Midbrain (tissue), 1 donor: ENCODE measurements at places on chromosomes 7 and 10.

- DNase-seq = peak; percentile 14
Observed at GRCh38 chr10:121541450-121542120, 56.7 kb downstream of the FGFR2 start.

- DNase-seq = no peak
Observed at GRCh38 chr10:71038921-71039320, 150.6 kb upstream of the PCBD1 start.

DNA sequence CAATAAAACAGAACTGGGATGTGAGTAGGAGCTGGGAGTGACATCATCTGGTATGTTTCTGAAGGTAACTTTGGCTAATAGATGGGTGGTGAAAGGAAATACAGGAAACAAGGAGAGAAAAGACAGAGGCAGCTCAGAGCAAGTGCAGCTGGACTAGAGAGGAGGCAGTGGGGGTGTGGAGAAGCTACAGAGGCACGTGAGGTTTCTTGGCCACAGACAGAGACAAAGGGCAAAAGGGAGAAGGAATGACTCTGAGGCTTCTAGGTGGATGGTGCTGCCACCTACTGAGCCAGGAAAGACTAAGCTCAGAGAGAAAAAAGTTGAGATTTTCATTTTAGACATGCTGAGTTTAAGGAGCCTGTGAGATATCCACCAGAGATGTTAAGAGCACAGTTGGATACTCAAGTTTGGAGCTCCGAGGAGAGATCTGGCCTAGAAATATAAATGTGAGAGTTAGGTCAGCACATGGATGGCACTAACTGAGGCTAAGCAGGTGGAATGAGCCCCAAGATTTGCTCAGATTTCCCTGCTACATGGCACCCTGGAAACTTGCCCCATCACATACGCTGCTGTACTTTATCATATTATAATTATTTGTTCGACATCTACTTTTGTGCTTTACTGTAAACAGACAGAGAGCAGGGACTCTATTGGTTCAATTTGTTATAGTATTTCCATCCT is 293.0 kb upstream of the IMMP2L start:
- peak; percentile 52 for DNase-seq

DNA sequence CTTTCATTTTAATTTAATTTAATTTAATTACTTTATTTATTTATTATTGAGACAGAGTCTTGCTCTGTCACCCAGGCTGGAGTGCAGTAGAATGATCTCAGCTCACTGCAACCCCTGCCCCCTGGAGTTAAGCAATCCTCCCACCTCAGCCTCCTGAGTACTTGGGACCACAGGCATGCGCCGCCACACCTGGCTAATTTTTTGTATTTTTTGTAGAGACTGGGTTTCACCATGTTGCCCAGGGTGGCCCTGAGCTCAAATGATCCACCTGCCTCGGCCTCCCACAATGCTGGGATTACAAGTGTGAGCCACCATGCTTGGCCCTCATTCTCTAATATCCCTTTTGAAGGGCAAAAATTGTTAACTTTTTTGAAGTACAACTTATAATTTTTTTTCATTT is 92.9 kb downstream of the XRCC2 start:
- DNase-seq = no peak

GRCh38 chr10:12006671-12007070 is 35.9 kb downstream of the UPF2 start:
- no peak for DNase-seq
